ENCODE measurements at places on chromosomes 12 and 14.

GRCh38 chr14:30179381-30180130, 251.9 kb upstream of the PRKD1 start:
- no peak for DNase-seq

DNA sequence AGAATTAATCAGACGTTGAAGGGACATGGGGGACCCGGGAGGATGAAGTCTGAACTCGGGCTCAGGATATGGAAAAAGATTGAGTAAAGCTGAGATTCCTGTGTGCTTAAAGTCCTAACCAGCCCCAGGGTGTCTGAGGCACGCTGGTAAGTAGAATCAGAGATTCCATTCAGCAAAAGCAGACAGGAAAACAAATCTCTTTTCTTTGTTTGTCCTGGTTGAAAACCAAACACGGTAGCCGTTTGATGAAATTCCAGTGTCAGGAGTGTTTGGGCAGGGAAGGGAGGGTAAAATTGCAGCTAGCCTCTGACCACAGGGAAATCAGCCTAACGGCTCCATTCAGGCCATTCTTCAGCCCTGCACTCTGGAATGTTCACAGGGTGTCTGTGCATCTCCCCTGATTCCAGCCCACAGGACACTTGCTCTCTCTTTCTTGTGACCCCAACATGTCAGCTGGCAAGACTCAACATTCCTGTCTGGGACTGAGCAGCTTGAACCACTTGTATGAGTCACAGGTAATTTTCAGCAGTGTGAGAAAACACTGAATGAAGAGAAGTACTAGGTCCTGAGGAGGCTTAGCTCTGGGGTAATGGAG, 31.0 kb downstream of the NINJ2 start:
- DNase-seq = peak; percentile 63

- no peak for DNase-seq
Observed at GRCh38 chr12:50749459-50749882, 14.4 kb upstream of the ATF1 start.

- DNase-seq = no peak
Observed at GRCh38 chr14:96304956-96305355, 48.9 kb downstream of the BDKRB1 start.

DNA sequence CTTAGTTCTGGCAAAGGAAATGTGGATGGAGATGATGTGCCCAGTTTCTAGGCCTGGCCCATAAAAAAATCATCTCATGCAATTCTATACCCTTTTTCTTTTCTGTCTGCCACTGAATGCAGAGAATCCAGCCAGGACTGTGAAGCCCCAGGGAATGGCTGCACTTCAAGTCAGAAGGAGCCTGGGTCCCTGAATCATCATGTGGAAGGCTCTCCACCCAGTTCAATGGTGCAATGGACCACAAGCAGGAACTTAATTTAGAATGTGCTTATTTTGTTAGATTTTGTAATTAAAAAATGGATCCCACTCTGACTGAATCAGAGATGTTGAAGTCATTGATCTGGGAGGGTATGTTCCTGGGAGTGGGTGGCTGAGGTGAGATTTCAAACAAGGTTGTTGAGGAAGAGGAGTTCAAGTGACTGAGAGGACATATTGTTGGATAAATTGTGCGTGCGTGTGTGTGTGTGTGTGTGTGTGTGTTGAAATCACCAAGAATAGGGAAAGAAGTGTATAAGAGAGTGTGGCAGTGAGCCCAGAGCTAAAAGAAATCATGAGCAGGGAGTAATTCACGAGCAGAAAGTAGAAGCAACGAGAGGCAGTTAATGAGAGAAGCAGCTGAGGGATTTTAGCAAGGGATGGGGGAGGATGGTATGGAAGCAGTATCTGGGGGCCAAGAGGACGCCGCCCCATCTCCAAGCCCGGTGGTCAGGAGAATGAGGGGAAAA, 125.4 kb downstream of the TMX1 start:
- no peak for DNase-seq

- DNase-seq = no peak
Observed at GRCh38 chr12:109510196-109510595, 32.8 kb downstream of the UBE3B start.
